Muscle of back (tissue), 13 donors: ENCODE measurements at places on chromosomes 3 and 15. TPM values are rescaled to one million over a fixed set of nuclear protein-coding genes. Genes with fewer than 3 reads are reported as not detected.

SLC12A8 gene
- 1.4 TPM for polyA plus RNA-seq

- no peak for DNase-seq
Observed at GRCh38 chr3:110623571-110623970, 448.0 kb upstream of the NECTIN3 start.

DNA sequence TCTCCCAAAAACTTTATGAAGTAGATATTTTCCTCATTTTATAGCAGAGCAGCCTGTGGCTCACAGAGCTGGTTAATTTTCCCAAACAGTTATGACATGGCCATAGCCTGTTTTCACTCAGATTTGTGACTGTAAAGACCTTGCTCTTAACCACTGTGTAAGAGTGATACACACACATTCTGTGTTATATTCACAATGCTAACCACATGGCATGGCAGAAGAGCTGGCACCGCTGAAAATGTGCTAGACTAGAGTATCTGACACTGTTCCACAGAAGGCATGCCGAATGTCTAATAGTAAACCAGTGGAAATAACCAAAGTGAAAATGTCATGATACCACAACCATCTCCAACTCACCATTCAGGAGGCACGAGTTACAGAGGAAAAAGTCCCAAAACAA is 71.8 kb downstream of the PEX5L start:
- DNase-seq: no peak

- no peak for DNase-seq
Observed at GRCh38 chr3:62027796-62028195, 345.6 kb downstream of the FEZF2 start.

NAA80 gene
- 7.2 TPM for polyA plus RNA-seq

DNA sequence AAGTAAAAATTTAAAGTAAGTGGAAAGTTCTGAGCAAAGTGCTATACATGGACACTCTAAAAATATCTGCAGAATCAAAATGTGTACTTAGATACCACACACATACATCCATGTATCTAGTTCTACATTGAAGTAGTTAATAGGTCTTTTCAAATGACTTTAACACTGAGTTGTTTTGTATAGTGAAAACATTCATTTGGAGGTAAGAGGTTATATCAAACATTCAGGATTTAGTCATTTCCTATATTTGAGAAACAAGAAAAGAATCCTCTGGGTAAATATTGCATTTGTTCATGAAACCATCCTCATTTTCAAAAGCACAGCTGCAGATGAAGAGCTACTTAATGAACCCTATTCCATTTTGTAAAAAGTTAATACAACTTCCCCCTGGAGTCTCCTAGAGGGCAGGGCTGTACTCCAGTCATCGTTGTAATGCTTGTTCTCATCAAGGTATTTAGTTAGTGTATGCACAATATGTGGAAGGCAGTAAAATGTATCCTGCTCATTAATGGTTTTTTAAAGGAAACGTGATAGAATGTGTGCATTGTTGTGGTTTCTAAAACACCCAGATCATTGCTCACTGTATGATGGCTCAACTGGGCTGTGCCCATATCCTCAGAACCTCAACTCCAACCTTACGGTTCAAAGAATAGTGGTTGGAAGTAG is 26.2 kb downstream of the ARPP21 start:
- no peak for DNase-seq

ASB14 gene
- polyA plus RNA-seq: 0.45 TPM

GRCh38 chr15:57865294-57865693 is 158.8 kb downstream of the POLR2M start:
- no peak for DNase-seq

DNA sequence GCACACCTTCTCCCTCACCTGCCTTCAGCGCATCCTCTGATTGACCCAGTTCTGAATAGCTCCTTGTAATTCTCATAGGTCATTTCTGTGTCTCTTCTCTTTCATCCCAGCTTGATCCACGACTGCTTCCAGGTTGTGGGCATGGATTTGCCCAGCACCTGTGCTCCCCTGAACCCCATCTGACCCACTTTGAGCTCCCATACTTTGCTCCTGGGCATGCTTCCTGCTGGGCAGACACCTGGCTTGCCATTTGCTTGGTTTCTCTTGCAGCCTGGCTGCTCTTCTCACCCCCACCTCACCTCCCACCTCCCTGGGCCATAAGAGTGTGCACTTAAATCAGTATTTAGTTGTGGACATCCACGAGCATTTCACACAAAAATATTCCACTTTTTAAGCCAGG is 635.5 kb downstream of the TBL1XR1 start:
- DNase-seq: no peak

DNA sequence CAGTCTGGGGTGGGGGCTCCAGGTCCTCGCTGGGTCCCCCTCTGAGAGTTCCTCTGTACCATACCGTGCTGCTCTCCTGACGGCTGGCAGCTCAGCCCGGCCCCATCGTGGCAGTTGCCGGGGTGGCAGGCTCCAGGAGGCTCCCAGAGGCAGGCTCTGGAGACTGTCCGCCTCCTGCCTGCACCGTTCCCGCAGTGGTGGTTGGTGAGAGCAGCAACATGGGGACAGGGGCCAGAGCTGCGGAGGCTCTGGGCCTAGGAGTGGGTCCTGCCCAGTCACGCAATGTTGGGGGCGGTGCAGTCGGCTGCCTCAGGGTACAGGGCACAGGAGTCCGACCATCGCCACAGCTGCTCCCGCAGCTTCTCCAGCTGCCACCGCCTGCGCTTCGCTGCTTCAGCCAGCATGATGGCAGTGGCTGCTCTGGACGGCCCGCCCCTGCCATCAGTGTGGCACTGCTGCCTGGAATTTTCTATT is 492.7 kb downstream of the AGBL1 start:
- DNase-seq: no peak

CCDC39 gene
- 3.3 TPM for polyA plus RNA-seq

GASK1A gene
- polyA plus RNA-seq: 6.7 TPM

CLDN18 gene
- polyA plus RNA-seq: 1.0 TPM
